ENCODE measurements at places on chromosomes 1 and 21. TPM values are rescaled to one million over a fixed set of nuclear protein-coding genes. Genes with fewer than 3 reads are reported as not detected.

- H3K27ac ChIP-seq = peak overlapping the region; percentile 96
- H3K36me3 ChIP-seq = no peaks in the 10 kb centered on the region
- H3K4me1 ChIP-seq = peaks cover 67% of the 10 kb centered on the region
- DNase-seq = no peak
Observed at GRCh38 chr1:168467452-168467851, 76.3 kb downstream of the XCL2 start.

DNA sequence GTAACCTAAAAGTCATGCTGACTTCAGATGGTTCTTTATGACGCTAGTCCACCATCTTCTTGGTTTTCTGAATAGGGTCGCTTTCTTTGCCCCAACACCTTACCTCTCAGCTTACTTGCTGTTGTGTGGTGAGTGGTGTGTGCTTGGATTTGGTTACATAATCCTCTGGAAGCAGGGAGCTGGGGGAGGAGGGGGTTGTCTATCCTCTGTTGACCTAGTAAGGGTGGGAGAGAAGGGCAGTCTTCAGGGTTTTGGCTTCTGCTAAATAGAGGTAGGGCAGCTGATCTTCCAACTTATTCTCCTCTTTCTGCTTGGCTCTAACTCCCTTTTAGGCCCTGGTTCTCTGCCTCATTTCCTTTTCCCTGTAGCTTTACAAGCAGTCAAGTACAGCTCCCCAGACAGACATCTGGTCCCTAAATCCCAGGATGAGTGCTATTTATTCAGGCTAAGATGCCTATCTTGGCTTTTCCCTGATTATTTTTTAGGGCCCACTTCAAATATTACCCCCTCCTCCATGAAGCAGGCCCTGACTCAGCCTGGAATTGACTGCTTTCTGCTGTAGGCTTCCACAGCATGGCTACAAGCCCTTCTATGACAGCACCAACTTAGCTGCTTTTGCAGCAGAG, 6.4 kb upstream of the REN start:
- H3K27ac ChIP-seq = no peak overlapping the region
- peaks cover 25% of the 10 kb centered on the region for H3K27me3 ChIP-seq
- no peaks in the 10 kb centered on the region for H3K4me1 ChIP-seq
- no peaks in the 10 kb centered on the region for H3K36me3 ChIP-seq
- no peak for DNase-seq
- no peak overlapping the region for H3K4me3 ChIP-seq

- H3K27me3 ChIP-seq = no peaks in the 10 kb centered on the region
- peaks cover 22% of the 10 kb centered on the region for H3K36me3 ChIP-seq
- H3K4me1 ChIP-seq = no peaks in the 10 kb centered on the region
- no peak overlapping the region for H3K4me3 ChIP-seq
Observed at GRCh38 chr21:14075346-14076142, 135.2 kb downstream of the LIPI start.

- no peak overlapping the region for H3K4me3 ChIP-seq
- no peak overlapping the region for H3K27ac ChIP-seq
- no peak for DNase-seq
- no peaks in the 10 kb centered on the region for H3K4me1 ChIP-seq
Observed at GRCh38 chr1:44693900-44694299, 19.4 kb downstream of the ARMH1 start.

GRCh38 chr1:164320790-164321731, 237.9 kb upstream of the PBX1 start:
- H3K27me3 ChIP-seq = no peaks in the 10 kb centered on the region
- H3K4me1 ChIP-seq = no peaks in the 10 kb centered on the region
- no peak for DNase-seq
- H3K36me3 ChIP-seq = no peaks in the 10 kb centered on the region
- no peak overlapping the region for H3K4me3 ChIP-seq
- no peak overlapping the region for H3K27ac ChIP-seq

The CASQ1 gene
- total RNA-seq = 0.49 TPM

The DAP3 gene
- total RNA-seq = 75.4 TPM
